ENCODE measurements at places on chromosomes 16 and 17.

DNA sequence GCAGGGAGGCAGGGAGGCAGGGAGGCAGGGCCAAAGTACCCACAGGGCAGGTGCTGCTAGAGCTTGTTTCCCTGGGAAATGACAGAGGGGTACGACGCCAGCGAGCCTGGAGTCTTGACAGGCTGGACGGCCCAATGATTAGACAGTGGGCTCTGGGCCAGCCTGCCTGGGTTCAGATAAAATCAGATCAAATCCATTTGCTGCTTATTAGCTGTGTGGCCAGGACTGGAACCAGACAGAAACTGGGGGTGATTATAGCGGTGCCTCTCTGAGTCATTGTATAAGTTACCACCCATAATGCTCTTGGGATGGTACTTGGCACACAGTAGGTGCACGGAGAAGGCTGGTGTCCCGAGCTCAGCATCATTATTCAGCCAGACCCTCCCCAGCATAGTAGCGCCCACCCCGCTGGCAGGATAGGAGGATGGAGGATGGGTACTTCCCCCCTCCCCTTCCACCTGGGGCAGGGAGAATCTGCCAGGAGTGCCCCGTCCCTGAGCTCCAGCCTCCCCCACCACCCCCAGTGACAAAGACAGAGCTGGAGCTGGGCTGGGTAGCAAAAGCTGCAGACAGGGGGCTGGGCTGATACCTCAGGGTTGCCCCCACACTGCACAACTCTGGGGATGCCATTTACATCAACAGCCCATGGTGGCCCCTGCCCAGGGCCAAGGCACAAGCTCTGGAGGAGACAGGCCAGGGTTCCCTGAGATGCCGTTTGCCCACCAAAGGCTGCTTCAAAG lies 77.6 kb upstream of the TNRC6C start:
- DNase-seq: no peak

DNA sequence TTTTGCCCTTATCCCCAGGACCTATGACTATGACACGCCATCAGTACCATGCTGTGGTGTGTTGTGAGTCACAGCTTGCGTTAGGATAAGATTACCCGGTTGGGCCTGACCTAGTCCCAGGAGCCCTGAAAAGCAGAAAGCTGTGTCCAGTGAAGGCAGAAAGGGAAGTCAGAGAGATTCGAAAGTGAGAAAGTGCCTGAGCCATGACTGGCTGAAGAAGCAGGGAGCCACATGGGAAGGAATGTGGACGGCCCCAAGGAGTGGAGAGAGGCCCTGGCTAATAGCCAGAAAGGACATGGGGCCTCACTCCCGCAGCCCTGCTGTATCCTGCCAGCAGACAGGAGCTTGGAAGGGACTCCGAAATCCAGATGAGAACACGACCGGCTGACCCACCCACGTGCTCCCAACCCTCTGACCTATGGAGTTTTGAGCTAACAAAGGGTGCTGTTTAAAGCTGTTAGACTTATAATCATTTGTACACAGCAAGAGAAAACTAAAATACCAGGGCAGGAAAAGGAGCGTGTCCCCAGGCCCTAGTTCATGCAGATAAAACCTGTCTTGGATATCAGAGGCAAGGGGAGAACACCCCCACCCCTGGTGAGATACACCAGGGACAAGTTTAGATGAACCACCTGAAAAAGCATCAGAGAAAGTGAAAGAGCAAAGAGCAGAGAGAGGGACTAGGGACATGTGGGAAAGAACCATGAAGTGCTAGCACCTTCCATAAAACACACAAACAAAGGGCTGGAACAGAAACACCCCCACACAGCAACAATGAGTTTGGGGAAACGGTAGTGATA lies 115.3 kb downstream of the SLC39A11 start:
- DNase-seq: no peak

DNA sequence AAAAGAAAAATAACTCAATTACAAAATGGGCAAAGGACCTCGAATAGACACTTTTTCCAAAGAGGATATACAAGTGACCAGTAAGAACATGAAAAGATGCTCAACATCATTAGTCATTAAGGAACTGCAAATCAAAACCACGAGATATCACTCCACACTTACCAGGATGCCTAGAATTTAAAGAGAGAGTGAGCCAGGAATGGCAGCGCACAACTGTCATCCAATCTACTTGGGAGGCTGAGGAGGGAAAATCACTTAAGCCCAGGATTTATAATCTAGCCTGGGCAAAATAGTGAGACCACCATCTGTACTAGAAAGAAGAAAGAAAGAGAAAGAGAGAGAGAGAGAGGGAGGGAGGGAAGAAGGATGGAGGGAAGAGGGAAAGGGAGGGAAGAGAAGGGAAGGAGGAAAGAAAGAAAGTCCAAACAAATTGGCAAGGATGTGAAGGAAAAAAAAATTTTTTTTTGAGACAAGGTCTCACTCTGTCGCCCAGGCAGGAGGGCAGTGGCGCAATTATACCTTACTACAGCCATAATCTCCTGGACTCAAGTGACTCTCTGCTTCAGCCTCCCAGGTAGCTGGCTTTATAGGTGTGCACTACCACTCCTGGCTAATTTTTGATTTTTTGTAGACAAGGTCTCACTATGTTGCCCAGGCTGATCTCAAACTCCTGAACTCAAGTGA lies 22.6 kb downstream of the TBX2 start:
- no peak for DNase-seq

DNA sequence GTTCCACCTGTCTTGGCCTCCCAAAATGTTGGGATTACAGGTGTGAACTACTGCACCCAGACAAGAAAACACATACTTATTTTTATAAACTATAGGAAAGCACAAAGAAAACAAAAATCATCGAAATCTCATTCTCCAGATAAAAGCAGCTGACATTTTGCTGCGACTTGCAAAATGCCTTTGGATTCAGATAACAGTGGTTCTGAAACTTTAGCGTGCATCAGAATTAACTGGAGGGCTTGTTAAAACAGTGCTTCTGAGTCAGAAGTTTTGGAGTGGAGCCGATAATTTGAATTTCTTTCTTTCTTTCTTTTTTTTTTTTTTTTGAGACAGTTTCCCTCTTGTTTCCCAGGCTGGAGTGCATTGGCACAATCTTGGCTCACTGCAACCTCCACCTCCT lies 17.7 kb upstream of the GJD3 start:
- DNase-seq: no peak

DNA sequence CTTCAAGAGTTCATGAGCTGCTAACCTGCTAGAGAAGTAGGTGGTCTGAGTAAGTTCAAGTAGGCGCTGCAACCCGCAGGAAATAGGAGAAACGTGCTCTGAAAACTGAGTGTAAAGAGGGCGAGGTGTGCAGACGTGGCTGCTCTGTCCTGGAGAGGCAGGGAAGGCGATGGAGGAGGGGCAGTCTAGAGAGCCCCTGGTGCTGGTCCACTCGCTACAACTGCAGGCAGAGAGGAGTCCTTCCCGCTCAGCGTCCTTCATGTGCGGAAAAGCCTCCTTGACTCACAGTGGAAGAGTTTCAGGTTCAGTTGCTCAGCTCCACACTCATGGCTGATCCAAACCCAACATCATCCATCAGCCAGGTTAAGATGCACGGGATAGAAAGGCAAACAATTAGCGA lies 12.1 kb downstream of the ABCA3 start:
- DNase-seq: no peak

GRCh38 chr17:58247511-58248363 lies 9.4 kb downstream of the LPO start:
- no peak for DNase-seq

DNA sequence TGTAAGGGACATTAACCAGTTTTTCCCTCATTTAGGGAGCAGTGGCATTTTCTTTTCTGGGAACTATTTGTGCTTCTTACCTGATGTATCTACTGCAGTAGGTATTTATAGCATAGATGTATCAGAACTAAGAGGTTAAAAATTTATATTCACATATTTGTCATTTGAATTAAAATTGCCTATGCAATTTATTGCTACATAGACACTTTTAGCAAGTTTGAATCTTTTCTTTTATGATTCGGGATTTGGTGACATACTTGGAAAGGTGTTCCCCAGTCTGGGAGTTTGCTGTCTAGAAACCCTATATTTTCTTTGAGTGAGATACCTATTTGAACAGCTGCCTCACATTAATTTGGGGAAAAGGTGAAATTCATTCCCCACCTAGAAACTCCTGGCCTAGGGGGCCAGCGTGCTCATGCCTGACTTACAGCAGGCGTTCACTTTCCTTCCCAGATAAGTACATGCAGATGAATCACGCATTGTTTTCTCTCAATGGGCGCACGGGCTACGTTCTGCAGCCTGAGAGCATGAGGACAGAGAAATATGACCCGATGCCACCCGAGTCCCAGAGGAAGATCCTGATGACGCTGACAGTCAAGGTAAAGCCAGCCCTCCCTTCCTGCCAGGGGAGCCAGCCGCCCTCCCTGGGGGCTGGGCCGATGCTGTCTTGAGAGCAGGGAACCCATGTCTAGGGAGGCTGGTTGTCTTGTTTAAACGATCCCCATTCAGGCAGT lies 73.8 kb downstream of the SDR42E1 start:
- no peak for DNase-seq

All from CD4-positive, alpha-beta T cell treated with Interleukin-4 for 4 hours (primary cell).